ENCODE measurements at places on chromosomes 2 and 18.

DNA sequence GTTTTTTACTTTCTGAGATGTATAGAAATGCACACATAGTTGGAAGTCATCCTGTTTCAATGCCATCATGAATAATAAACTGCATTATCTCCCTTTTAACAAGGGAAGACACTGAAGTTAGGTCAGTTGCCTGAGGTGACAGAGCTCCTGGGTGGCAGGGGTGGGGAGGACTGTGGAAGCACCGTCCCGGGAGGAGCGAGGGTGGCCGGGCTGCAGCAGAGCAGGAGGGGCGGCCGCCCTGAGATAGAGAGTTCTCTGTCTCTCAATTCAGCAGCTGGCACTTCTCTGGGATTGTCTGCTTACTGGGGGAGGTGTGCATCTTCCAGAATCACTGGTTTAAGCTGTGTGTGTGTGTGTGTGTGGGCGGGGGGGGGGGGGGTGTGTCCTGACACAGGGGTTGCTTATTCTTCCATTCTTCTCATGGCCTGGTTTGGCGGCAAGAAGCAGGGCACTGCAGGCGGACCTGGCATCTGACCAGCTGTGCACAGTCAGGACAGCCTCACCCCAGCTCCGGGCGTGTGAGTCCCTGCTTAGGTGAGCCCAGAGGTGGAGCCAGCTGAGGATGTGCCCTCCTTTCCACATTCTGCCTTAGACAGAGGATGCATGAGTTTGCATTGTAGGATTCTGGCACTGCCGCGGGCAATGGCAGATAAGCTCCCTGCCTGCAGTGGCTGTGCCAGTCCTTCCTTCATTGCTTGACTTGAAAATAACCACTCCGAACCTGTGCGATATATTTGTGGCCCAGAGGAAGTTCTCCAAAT is 40.4 kb downstream of the VWA3B start:
- DNase-seq = no peak

DNA sequence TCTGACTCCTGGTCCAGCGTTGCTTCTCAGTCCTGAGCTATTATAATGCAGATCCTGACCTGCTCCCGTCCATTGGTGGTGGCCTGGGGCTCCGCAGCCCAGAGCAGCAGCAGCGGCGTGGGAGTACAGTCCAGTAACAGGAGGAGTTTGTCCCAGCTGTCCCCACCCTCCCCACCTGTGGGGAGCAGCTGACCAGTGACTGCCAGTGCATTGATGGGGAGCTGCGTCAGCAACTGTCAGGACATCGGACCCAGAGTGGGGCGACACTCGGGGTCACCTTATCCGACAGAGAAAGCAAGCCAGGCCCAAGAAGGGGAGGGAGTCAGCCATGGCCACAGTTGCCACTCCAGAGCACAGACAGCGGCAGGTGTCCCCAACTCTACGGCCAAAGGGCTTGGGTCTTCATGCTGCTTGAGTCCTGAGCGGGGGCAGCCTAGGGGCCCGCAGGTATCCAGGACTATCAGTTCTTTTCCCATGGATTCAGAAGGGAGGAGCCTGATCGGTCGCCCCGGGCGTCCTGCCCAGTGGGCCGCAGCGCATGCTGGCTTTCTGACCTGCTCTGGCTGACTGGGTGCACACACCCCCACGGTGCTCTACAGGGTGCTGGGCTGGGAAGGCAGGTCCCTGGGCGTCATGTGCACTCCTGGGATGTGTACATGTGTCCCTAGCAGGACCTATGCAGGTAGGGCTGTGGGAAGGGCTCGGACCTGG is 29.7 kb downstream of the DNMT3A start:
- no peak for DNase-seq

GRCh38 chr2:39370101-39370500 is 67.0 kb downstream of the MAP4K3 start:
- DNase-seq = no peak

GRCh38 chr2:68506170-68506569 is 38.8 kb downstream of the APLF start:
- DNase-seq = no peak

DNA sequence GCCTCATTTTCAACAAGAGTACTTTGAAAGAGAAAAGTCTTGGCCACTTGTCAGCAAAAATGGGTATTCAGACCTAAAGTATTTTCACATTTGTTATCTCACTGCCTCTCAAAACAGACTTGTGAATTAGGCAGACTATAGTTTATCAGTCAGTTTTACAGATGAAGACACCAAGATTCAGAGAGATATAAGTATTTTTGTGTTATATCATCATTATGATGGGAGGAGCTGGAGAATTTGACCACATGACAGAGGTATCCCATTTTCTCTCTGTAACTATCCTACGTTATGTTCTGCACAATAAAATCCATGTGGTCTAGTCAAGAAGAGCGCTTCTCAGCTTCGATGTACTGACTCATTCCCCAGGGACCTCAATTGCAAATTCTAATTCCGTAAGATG is 213.7 kb downstream of the MYCN start:
- DNase-seq = no peak

DNA sequence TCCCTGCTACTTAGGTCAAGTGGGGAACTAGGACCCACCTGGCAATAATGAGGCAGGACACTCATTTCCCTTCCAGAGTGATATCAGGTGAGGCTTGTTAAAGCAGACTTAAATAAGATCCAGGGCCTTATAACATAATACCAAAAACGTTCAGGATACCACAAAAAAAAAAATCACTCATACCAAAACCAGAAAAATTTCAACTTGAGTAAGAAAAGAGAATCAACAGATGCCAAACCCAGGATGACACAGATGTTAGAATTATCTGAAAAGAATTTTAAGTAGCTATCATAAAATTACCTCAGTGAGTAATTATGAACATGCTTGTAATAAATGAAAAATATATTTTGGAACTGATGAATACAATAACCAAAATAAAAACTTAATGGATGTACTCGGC is 255.6 kb upstream of the OSR1 start:
- DNase-seq = no peak

- peak; percentile 58 for DNase-seq
Measured at GRCh38 chr18:56873441-56874140, 222.4 kb downstream of the WDR7 start.

- DNase-seq = no peak
Measured at GRCh38 chr2:200252265-200253067, 54.0 kb upstream of the SPATS2L start.

- no peak for DNase-seq
Measured at GRCh38 chr2:71602115-71602495, 148.7 kb downstream of the DYSF start.

DNA sequence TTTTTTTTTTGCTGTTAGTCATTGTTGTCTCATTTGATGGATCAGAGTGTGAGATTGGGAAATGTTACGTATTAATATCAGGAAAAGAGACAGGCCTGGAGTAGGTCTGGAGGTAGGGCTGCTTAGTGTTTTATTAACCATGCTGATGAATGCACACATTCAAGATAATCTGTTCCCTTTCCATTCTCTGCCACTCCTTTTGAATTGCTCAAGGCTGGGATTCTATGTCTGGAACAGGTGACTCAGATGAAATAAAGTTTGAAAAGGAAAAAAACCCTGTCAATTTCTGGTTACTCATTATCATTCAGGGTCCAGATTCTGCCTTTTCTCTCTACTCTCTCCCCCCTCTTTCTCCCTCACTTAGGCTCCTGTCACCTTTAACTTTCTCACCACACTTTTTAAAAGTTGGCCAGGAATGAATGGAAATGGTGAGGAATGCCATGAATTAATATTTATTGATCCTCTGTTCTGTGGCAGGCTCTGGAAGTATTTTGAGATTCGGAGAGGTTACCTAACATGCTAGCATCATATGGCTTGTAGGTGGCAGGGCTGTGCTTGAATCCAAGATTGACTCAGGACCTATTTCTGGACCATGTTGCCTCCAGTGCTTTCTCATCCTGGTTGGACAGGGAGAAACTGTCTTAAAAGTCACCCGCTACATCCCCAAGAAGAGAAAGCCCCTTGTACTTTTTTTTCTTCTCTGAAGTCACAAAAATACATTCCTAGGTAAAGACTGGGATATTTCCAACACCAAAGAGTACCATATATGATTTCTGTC is 40.2 kb downstream of the MAP4K4 start:
- no peak for DNase-seq

- DNase-seq = no peak
Measured at GRCh38 chr2:161367675-161368074, 48.4 kb upstream of the TBR1 start.
